ENCODE measurements at places on chromosomes 7 and 10. TPM values are rescaled to one million over a fixed set of nuclear protein-coding genes. Genes with fewer than 3 reads are reported as not detected.

CNOT4 gene
- 12.2 TPM for total RNA-seq

PVRIG gene
- not detected for total RNA-seq

ATP6V0E2 gene
- 61.1 TPM for total RNA-seq

TMEM196 gene
- not detected for total RNA-seq

ACSM6 gene
- total RNA-seq, result not detected

PALD1 gene
- 5.9 TPM for total RNA-seq

CALHM1 gene
- not detected for total RNA-seq

UNCX gene
- total RNA-seq, result not detected

NKX2-3 gene
- 0.05 TPM for total RNA-seq

SORBS1 gene
- 0.68 TPM for total RNA-seq

MYL7 gene
- not detected for total RNA-seq

TCAF2 gene
- total RNA-seq, result 1.4 TPM

LCOR gene
- total RNA-seq, result 8.5 TPM

IGF2BP3 gene
- total RNA-seq, result 29.7 TPM

INPP5F gene
- total RNA-seq, result 10.3 TPM

C7orf57 gene
- total RNA-seq, result 0.32 TPM

ZNF777 gene
- total RNA-seq, result 21.0 TPM

IDI2 gene
- 0.09 TPM for total RNA-seq

SVOPL gene
- not detected for total RNA-seq

RAB19 gene
- total RNA-seq, result not detected

SLC29A4 gene
- 15.6 TPM for total RNA-seq

AFAP1L2 gene
- total RNA-seq, result 24.0 TPM

MRLN gene
- not detected for total RNA-seq

OR2F2 gene
- total RNA-seq, result not detected

OPTN gene
- 57.2 TPM for total RNA-seq

GOLGA7B gene
- 3.4 TPM for total RNA-seq

FAM24B gene
- total RNA-seq, result 11.9 TPM

ZFAND4 gene
- total RNA-seq, result 5.0 TPM

EGFR gene
- 88.0 TPM for total RNA-seq

PRF1 gene
- total RNA-seq, result not detected

SPDYE5 gene
- not detected for total RNA-seq

ADRA2A gene
- total RNA-seq, result 0.20 TPM

AKR1D1 gene
- total RNA-seq, result not detected

SNCG gene
- 13.6 TPM for total RNA-seq

VAX1 gene
- 1.2 TPM for total RNA-seq

CALML5 gene
- not detected for total RNA-seq

SPDYE2 gene
- total RNA-seq, result not detected

TMEM26 gene
- 0.06 TPM for total RNA-seq

XPNPEP1 gene
- total RNA-seq, result 30.3 TPM

HDAC9 gene
- total RNA-seq, result 0.17 TPM

GRM3 gene
- not detected for total RNA-seq

SEMA3C gene
- 78.3 TPM for total RNA-seq

INMT gene
- 0.03 TPM for total RNA-seq

ARHGEF35 gene
- total RNA-seq, result 0.55 TPM

PDZD7 gene
- 1.1 TPM for total RNA-seq

CDHR1 gene
- 0.07 TPM for total RNA-seq

PCBD1 gene
- total RNA-seq, result 230 TPM

SLC26A3 gene
- total RNA-seq, result not detected

NCF1 gene
- 0.18 TPM for total RNA-seq

CCDC136 gene
- 2.5 TPM for total RNA-seq

DLX5 gene
- not detected for total RNA-seq

SLC16A9 gene
- total RNA-seq, result 0.13 TPM

HOXA11 gene
- 0.67 TPM for total RNA-seq

COL26A1 gene
- total RNA-seq, result 0.58 TPM

GPR26 gene
- not detected for total RNA-seq

RADIL gene
- total RNA-seq, result 1.6 TPM

LIPK gene
- not detected for total RNA-seq

Measured in A549 treated with AZD2906 at 1 μM for 4 hours (cell line).